ENCODE measurements at places on chromosomes 3 and 15.
A peak's percentile ranks its signal among the peaks of the same experiment; 100 is the strongest.

- no peak for DNase-seq
These were observed 15.8 kb downstream of the EPHB1 start for GRCh38 chr3:134810850-134811249.

DNA sequence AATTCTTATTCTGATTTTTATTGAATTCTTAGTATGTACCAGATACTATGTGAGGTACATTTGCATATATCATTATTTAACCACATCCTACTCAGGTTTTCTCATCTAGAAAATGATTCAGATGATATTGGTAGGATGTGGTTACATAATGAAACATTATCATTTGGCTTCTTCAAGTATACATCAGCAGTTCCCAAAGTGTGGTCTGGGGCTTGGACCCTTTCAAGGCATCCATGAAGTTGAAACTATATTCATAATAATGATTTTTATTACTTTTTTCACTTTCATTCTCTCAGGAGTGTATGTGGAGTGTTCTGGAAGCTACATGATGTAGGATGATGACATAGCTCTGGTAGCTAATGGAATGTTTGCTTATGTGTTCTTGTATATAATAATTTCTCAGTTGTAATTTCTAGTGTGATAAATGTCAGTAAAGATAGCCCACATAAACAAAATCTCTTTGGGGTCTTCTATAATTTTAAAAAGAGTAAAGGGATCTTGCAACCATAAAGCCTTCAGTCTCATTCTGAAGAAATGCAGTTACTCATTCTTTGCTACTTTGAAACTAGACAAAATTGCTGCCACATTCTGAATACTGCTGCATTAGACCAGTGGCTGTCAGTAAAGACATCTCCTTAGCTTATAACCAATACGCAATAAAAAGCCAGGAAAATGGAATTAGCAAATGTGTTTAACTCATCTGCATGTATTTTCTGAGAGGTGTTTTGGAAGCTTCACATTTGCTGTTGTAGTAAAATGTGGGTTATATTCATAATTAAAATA is 95.8 kb downstream of the PPARG start:
- DNase-seq = no peak

DNA sequence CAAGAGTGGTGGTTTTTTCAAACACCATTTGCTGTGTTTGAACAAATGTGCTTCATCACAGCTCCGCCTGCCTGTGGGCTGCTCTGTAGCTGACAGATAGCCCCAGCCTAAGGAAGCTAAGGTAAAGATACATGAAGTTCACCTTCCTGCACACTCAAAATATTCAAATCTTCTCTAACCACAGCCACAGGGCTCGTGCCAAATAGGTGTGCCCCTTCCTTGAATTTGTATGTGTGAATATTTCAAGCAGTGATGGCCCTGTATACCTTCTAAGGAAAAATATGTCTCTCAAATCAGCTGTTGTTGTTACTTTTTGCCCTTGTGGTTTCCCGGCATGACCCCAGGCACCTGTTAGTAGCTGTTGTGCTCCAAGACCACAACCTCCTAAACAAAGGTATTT is 92.8 kb downstream of the CCNL1 start:
- peak; percentile 49 for DNase-seq

GRCh38 chr3:67745296-67745695 is 90.9 kb upstream of the SUCLG2 start:
- DNase-seq = no peak

DNA sequence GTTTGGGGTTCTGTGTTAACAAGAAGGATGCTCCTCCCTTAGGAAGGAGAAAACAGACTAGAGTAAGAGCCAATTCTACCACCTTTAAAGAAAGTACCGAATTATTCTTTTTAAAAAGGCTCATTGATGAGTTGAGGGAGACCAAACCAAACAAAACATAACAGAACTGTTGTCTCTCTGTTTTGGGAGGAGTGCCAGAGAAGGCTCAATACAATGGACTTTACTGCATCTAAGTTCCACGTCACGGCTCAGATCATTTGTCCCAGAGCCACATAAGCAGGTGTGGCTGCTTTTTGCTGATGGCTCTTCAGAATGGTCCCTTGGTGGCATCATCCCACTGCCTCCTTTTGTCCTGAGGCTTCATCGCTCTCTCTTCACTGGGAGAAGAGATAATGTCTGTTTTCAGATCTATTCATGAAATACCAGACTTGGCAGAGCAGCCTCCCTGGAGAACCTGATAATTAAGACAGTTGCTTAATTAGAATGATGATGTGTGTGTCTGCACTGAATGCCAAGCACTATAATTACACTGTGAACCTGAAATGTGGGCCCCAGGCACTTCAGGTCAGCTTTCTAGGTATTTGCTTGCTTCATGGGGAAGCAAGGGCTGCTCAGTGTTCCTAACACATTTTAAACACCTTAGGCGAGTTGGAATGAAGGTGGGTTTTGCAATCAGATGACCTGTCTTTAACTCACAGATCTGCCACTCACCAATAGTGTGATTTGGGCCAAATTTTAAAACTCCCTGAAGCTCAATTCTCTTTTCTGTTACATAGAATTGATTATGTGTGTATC is 335.2 kb upstream of the MCTP2 start:
- no peak for DNase-seq

Measured in activated CD8-positive, alpha-beta memory T cell treated with anti-CD3 and anti-CD28 coated beads, Interleukin-2, amount 10 ng/mL, durations not matched to agents 7 days and 5 days (primary cell).